ENCODE measurements at places on chromosomes 6 and 20.

- DNase-seq, result no peak
These were observed 10.1 kb downstream of the EZR start for GRCh38 chr6:158808941-158809678.

GRCh38 chr20:53379014-53379832 lies 214.4 kb downstream of the ZNF217 start:
- DNase-seq, result no peak

DNA sequence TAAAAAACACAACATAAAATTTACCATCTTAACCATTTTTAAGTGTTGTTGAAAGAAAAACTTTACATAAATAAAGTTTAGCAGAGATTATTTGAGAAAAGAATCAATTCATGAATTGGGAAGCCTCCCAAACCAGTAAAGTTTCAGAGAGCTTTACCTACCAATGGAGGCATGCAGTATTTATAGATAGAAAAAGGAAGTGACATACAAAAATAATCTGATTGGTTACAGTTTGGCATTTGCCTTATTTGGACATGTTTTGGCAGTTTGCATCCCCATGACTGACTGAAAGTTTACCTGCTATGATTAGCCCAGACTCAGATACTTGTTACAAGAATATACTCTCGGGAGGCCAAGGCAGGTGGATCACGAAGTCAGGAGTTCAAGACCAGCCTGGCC lies 3.7 kb upstream of the CMTR1 start:
- no peak for DNase-seq

GRCh38 chr6:55131616-55132015 lies 42.7 kb upstream of the HCRTR2 start:
- no peak for DNase-seq

GRCh38 chr6:158591134-158591809 lies 31.4 kb downstream of the TMEM181 start:
- DNase-seq, result no peak

Data from stimulated activated CD8-positive, alpha-beta memory T cell treated with anti-CD3 and anti-CD28 coated beads, Interleukin-4, amount 100 ng/mL, for 1 hour (primary cell).